ENCODE measurements at places on chromosomes 11 and 22.

GRCh38 chr22:28917747-28918549 lies 34.6 kb downstream of the ZNRF3 start:
- DNase-seq: no peak

- DNase-seq: no peak
Measured at GRCh38 chr11:19508165-19508564, 204.5 kb upstream of the NAV2 start.

- no peak for DNase-seq
Measured at GRCh38 chr11:111000400-111001080, 245.0 kb upstream of the POU2AF2 start.

DNA sequence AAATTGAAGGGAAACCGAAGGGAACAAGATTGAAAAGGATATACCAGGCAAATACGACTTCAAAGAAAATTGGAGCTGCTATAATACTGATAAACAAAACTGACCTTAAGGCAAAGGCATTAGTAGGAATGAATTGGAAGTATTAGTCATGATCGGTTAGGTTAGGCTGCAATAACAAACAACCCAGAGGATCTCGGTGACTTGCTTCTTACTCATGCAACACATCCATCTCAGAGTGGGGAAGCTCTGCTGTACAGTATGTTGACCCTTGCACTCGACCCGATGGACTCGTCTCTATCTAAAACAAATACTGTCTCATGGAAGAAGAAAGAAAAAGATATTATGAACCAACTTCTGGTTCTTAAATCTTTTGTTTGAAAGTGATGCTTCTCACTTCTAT lies 42.3 kb downstream of the SPATA19 start:
- no peak for DNase-seq

DNA sequence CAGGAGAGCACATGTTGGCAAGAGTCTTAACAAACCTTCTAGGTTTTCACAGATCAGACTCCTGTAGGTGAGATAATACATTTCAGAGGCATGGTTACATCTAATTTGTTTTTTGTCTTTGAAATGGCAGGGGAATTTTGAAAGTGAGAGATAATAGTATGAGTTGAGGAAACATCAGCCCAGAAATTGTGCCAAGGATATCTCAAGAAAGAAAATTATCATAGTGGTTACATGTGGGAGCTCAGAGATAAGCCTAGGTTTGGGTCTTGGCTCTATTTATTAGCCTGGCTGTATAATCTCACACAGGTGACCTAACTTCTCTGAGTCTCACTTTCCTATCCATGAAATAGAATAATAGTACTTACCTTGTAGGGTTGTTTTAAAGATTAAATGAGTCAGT lies 443 bp downstream of the BTBD18 start:
- no peak for DNase-seq

GRCh38 chr11:134293119-134294113 lies 17.2 kb downstream of the GLB1L3 start:
- DNase-seq: no peak

- no peak for DNase-seq
Measured at GRCh38 chr11:70510106-70510505, 111.8 kb downstream of the CTTN start.

GRCh38 chr11:128194216-128194615 lies 393.1 kb downstream of the ETS1 start:
- DNase-seq: no peak

- DNase-seq: no peak
Measured at GRCh38 chr22:43521716-43522115, 109.9 kb downstream of the MPPED1 start.

GRCh38 chr11:35083181-35083430 lies 55.9 kb upstream of the CD44 start:
- DNase-seq: no peak

GRCh38 chr11:59176330-59176729 lies 4.4 kb downstream of the DTX4 start:
- DNase-seq: no peak

DNA sequence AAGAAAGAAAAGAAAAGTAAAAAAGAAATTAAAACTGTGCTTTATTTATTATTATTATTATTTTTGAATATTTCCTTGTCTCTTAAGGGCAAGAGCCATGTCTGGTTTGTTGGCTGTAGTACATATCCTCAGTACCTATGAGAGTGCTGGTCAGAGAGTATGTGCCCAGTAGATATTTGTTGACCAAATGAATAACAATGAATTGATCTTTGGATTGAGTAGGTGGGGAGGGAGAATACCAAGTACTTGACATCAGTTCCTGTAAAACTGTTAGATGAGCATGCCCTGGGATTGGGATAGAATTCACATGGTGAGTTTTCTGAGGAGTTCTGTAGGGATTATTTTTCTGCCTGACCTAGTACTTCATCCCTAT lies 11.4 kb downstream of the STIM1 start:
- DNase-seq: no peak
